ENCODE measurements at places on chromosomes 7 and 10.

- no peak for DNase-seq
These were observed 41.6 kb downstream of the PDSS1 start for GRCh38 chr10:26739071-26739631.

DNA sequence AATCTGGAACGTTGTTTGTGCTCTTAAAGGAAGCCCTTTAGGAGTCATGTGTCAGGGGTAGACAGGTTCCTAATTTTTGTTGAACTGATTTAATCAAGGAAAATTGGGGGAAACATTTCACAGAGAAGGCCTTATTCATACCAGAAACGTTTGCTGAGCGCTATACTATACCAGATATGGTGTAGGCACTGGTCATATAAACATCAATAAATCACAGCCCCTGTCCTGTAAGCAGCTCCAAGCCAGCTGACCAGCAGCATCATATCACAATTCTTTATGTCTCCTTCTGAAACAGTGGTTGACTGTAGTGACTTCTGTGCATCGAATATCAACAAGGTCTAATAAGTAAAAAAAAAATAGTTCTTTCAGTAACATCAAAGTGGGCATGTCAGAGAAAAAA, 1.1 kb downstream of the TMEM178B start:
- no peak for DNase-seq

DNA sequence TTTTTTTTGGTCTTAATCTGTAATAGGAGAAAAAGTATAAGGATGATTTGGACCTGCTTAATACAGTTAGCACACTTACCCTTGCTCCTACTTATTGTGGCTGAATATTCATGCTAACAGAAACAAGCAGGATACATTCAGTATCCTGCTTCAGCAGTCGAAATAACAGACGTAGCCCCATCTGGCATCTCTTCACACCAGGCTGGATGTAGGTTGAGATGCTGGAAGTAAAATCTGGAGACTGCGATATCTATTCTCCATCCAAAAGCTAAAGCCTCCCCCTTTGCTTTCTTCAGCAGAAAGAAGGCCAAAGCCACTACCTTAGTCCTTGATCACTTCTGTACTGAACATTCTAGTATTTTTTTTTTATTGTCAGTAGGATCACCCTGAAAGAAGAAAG, 537.4 kb downstream of the AUTS2 start:
- DNase-seq: no peak

- DNase-seq: no peak
These were observed 33.2 kb downstream of the BLVRA start for GRCh38 chr7:43791665-43792064.

- DNase-seq: no peak
These were observed 705.0 kb downstream of the PARD3 start for GRCh38 chr10:34109952-34110702.

DNA sequence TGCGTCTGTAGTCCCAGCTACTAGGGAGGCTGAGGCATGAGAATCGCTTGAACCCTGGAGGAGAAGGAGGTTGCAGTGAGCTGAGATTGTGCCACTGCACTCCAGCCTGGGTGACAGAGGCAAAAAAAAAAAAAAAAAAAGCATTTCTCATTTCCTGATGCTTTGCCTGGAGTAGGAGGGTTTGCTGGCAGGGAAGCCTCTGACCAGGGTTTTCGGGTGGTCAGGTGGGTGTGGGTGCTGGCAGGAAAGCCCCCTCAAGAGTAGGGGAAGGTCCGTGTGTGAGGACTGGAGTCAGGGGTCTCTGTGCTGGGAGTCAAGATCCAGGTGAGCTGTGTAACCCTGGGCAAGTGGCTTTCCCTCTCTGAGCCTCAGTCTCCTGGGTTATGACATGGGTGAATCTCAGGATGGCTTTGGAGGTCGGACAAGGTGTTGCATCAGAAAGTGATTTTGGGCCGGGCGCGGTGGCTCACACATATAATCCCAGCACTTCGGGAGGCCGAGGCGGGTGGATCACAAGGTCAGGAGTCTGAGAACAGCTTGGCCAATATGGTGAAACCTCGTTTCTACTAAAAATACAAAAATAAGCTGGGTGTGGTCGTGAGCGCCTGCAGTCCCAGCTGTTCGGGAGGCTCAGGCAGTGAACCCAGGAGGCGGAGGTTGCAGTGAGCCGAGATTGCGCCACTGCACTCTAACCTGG, 3.2 kb downstream of the AMZ1 start:
- DNase-seq: no peak

- no peak for DNase-seq
These were observed 358.8 kb downstream of the SUGCT start for GRCh38 chr7:40493609-40494051.

DNA sequence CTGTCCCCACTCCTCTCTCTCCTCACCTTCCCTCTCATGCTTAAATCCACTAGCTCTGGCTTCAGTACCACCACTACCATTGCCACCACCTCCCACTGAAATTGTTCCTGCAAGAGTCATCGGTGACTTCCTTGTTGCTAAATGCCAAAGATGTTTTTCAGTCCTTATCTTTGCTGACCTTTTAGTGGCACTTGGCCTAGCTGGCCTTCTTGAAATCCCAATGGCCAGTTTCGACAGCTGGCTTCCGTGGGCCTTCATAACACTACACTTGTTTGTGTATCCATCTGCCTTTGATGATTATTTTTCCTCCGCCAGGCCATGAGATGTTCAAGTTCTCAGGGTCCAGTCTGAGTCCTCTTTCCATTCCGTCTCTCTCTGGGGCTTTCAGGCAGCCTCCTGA, 118.2 kb upstream of the NANOS1 start:
- no peak for DNase-seq
